GM12891 (cell line): ENCODE measurements at places on chromosomes 4 and X.

- DNase-seq = no peak
Measured at GRCh38 chr4:185761352-185762235, 50.4 kb downstream of the SORBS2 start.

GRCh38 chr4:158669310-158669709 lies 2.4 kb downstream of the C4orf46 start:
- no peak for DNase-seq

DNA sequence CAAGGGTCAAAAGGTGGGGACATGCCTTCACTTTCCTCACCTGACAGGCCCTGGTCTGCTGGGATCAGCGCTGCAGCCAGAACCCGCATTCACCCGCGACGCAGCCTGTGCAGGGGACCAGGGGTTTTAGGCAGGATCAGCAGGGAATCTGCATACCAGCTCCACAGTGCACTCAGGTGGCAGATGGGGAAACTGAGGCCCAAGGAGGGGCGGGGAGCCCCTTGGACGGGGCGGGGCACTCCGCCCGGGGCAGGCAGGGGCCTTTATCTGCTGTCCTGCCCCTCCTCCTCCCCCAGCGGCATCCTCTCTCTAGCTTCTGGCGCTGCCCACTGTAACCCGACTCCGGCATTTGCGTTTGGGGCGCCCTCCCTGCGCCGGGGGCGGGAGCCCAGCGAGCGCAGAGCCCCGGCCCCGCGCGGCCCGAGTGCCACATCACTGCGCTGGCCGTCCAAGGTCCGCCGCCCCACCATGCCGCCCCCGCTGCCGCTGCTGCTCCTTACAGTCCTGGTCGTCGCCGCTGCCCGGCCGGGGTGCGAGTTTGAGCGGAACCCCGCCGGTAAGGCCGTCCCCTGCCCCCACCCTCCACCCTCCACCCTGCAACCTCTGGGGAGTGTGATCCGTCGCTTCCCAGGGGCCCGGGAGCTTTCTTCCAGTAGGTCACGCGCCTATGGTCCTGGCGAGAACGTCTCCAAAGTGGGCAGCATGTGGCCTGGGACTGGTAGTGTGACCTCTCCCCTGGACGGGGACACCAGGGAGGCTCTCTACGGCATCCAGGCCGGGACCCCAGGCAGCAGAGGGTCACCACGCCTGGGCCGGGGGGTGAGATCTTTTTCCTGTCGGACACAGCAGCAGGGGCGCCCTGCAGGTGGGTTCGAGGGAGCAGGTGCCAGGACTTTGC lies at the start of gene CPZ:
TSS of gene CPZ (plus strand) at position 400 of the 898 bp plus-strand sequence. CDS start at position 469, 69 bp downstream.
- DNase-seq = no peak

DNA sequence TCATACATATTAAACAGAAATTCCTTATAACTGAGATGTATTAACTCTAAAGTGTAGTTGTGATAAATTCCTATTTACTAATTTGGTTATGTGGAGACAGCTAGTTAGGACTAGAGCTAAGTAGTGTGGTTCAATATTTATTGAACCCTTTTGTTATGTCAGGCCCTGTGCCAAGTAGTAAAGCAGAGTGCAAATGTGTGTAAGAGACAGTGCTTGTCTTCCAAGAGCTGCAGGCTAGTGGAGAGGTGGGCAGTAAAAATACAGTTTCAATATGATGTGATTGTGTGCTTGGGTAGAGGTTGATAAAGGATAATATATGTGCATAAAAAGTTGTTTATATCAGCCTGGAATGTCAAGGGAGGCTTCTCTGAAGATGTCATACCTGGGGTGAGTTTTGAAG lies 80.0 kb downstream of the TBC1D19 start:
- DNase-seq = no peak

DNA sequence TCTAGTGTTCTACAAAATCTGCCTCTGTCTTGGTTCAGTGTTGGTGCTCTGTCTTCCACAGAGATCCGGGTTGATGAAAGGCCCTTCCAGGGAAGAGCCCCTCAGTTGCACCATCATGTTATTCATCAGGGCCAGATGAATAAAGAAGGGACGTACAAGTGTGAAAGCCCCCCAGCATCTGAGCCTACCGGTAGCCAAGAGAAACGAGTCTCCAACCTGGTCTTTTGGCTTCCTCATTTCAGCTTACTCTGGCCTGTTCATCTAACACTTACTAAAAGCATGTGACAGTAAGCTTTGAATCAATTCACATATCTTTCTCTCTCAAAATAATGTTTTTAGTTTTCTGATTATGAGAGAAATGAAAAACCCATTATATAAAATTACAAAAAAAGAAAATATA lies 19.2 kb downstream of the MEPE start:
- no peak for DNase-seq

DNA sequence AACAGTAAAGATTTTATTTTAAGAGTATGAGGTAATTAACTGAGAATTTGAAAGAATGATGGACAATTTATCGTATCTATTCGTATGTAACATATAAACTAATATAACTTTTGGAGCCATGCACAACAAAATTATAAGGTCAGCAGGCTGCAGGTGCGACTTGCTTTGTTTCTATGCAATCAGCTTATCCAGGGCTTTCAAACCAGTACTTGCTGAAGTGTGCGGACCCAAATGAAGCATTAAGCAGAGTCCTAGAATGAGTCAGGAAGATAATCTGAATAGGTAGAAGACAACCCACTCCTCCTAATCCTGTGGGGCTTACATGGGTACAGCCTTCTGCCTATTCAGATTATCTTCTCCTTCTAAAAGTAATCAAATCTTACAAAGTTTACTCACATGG lies 2.1 kb downstream of the NSD2 start:
- DNase-seq = no peak

GRCh38 chr4:141501395-141501794 lies 135.0 kb upstream of the IL15 start:
- DNase-seq = no peak

GRCh38 chrX:153469811-153470410 lies 465 bp downstream of the HAUS7 start:
- DNase-seq = no peak

- no peak for DNase-seq
Measured at GRCh38 chrX:643241-643595, 12.6 kb downstream of the SHOX start.

DNA sequence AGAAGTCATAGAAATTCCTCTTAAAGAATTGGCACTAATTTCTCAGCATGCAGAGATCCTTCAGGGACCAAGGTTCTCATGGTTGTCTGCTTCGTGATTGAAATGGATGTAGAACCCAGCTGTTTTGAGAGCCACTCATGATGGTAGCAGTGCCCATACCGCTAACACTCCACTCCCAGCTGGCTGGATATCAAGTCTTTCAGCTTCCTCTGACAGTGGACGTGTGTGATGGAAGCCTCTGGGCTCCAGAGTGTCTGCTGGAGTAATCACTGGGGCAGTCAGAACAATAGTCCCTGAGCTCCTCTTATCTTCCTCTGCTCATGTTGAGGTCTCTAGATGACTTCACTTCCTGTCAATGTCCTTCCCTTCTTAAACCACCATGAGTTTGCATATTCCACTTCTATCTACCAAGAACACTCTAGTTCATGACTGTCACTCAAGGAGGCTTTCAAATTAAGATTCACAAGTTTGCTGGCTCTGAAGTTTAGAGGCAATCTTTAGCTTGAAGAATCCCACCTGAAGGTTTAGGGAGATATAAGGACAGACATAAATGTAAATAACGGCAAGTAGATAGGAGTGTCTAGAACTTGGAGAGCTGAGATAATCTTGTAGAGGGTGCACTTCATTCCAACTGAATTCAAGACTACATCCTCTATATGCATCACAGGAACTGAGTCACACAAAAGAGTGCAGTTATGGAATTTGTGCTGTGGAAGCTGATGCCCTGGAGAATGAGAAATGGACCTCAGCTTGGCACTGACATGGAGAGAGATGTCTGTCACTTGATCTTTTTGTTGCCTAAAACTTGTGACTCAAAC lies 64.5 kb upstream of the WDR1 start:
- peak; percentile 17 for DNase-seq

- DNase-seq = no peak
Measured at GRCh38 chrX:63258144-63258543, 93.0 kb downstream of the SPIN4 start.

GRCh38 chr4:3399277-3400194 lies 42.2 kb upstream of the HGFAC start:
- no peak for DNase-seq

DNA sequence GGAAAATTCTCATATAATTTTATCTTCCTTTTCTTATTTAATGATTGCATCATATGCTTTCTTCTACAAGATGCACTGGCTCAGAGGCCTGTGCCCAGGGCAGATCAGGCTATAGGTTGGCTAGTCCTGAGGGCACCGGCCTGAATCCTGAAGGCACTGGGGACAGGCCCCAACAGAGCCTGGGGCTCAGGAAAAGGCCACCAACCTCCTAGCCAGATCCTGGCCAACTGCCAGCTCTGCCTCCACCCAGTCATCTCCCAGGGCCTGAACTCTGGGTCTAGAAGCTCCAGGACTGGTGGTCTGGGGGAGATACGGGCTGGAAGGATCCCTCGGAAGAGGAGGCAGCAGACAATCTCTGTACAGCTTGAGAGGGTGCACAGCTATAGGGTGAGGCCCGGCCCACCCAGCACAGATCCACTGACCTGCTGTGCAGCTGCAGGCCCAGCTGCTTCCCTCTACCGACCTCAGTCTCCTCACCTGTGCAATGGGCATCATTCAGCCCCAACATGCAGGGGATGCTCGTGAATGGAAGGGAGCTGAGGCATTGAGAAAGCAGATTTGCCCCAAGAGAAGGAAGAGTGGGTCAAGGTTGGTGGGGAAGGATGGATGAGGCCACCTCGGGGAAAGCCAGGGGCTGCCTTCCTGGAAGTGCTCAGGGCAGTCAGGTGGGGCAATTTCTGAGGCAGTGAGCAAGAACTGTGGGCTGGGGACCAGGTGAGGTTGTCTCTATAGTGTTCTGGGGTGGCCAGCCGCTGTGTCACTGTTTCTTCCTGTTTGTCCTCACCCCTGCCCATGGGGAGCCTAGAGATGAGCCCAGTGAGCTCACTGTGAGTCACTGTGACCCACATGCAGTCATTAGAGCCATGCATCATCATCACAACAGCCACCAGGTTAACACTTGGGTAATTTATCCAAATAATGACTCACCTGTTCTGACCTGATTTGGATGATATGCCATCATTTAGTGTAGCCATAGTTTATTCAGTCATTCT lies 22.4 kb upstream of the XAGE2 start:
- DNase-seq = no peak

DNA sequence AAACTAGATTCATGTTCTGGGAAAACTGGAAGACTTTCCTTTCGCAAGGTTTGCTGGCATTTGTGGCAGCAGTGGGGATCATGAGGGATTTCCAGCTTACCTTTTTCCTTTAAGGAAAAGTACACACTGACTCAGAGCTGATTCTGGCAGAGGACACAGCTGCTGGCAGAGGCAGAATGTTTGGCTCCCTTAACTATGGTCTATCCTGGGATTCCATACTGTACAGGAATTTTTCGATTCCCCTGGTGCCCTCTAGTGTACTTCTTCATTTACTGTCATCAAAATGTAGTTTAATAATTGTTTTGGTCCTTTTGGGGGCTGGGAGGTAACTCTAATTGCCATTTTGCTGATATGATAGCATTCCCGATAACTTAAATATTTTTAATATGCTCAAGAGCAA lies 152.7 kb downstream of the GABRG1 start:
- no peak for DNase-seq

- no peak for DNase-seq
Measured at GRCh38 chr4:142741995-142742394, 104.1 kb downstream of the INPP4B start.

DNA sequence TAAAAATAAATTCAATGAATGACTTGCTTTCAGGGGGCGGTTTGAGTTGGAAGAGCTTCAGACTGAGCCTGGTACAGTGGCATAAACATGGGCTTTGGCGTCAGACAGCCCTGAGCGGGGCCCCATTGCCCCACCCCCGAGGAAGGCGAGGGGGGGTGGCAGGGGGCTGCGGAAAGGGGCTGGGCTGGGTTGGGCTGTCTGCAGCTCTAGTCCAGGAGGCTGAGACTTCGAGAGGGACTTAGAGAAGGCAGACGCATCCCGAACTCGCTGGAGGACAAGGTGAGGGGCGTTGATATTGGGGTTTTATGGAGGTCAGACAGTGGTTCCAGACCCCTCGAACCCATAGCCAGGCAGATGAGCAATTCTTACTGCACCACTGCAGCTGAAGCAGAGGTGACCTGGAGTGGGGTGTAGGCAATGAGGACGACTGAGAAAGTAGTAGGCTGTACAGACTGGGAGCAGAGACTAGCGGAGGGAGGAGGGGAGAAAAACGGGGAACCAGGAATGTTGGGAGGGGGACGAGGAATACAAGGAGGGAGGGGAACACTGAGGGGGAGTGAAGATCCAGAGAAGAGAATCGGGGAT lies at the start of gene MAGED2:
TSS of gene MAGED2 (plus strand) at position 222 of the 585 bp plus-strand sequence. CDS start 1,587 bp downstream, outside the sequence.
- DNase-seq = no peak

DNA sequence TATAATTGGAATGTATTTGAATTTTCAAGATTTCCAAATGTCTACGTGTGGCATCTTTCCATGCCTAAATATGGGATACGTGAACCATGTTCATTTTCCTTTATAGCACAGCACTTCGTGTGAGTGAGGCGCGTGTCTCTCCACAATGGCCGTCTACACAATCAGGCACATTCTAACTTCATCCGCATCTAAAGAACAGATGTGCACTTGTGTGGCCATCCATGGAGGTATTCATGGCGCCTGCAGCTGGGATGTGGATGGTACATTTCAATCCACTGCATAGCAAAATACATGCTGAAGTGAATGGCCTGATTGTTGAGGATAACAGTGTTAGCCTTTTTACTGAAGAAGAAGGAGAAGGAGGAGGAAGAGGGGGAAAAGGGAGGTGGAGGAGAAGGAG lies 34.5 kb upstream of the TRIM2 start:
- no peak for DNase-seq

- no peak for DNase-seq
Measured at GRCh38 chr4:106671716-106672115, 303.1 kb upstream of the GIMD1 start.

GRCh38 chr4:169428376-169428775 lies 157.6 kb upstream of the SH3RF1 start:
- DNase-seq = no peak

GRCh38 chr4:188299161-188299560 lies 159.9 kb downstream of the TRIML1 start:
- DNase-seq = no peak

DNA sequence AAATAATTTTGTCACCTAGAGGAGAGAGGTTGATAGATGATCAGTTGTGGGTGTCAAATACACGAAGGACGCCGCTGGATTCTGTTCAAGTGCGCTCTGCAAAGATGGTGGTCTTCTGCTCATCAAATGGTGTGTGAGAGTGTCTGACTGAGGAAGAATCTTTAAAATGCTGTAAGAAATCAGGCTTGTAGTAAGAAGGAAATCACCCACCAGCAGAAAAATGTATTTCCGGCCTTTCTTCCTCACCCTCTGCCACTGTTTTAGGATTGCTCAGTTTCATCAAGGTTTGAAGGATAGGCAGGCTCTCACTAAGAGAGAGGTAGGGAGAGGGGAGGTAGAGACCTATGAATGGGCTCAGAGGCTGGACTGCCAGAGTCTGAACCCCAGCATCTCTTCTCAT lies 28.7 kb downstream of the RHOH start:
- no peak for DNase-seq

GRCh38 chr4:1204828-1205585 lies 32.6 kb upstream of the SPON2 start:
- DNase-seq = no peak
